ENCODE measurements at places on chromosomes 3 and 15.

DNA sequence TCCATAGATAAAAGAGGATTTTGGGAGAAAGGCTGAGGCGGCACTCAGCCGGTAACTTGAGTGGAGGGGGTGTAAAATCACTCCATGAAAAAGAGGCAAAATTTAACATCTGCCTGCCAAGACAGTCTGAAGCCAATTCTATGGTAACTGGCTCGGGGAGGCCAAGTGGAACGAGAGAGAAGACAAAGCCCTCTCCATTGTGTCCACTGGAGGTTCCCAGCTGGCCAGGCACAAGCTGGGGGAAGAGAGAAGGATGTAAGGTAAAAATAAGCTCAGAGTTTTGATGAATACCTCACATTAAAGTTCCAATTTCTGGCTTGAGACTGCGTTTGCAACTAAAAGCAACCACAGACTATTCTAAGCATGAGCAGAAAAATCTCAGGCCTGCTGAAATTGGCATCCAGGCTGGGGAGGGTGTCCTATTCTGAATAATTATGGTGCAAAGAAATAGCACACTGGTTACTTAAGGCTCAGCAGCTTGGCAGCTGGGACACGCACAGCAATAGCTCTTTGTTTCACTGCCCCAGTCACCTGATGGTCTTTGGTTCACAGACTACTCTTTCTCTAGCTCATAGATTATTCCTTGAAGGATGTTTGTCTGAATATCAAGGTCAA lies 48.8 kb downstream of the CHRD start:
- DNase-seq: peak; percentile 33

DNA sequence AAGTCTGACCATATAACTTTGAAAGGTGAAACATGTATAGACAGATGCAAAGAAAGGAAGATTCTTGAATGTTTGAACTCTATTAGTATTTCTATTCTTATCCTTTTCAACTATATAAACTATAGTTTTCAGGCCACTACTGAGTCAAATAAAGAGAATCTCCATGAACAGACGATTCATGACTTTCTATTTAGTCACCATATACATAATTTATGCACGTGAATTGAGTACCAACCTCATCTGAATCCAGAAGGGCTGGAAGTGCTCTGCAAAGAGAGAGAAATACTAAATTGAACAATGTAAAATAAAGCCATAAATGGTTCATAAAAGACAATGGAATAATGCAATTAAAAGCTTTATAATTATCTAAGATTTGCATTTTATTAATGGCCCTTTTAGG lies 9.5 kb upstream of the VPS39 start:
- DNase-seq: no peak

GRCh38 chr15:69996321-69997160 lies 101.2 kb downstream of the TLE3 start:
- no peak for DNase-seq

DNA sequence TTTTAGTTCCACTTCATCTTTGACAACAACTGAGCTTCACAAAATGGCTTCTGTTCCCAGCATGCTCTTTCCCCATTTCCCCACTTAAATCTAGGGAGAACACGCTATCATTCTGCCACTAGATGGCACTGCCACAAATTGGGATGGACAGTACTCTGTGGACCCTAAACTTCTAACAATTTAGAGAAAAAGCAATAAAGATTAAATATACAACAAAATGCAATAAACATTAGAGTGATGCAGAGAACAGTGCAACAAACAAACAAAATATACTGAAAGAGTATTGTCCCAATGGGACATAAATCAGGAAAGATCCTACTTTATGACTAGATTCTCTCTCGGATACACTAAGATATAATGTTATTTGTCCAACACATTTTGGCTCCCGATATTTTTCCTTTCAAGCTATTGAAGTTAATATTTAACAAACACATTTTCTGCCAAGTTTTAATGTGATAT lies 169.7 kb upstream of the TMCO5A start:
- no peak for DNase-seq

DNA sequence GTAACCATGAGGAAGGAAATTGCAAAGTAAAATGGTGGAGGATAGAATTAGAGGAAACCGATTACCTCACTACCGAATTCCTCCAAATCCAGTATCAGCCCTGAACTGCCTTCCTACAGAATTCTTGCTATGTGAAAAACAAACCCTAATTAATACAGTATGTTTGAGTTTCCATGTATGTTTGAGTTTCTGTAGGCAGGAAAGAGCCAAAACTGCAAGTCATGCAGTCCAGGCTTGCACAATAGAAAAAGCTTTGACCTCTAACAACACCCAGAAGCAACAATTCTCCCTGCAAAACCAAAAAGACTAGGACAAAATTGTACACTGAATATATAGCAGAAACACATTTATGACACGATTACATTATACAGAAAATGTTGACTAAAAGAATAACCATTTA lies 614.8 kb downstream of the DIPK2A start:
- no peak for DNase-seq

- DNase-seq: no peak
Measured at GRCh38 chr3:84008623-84009022, 950.2 kb upstream of the CADM2 start.

GRCh38 chr3:96083610-96084009 lies 730.8 kb upstream of the EPHA6 start:
- no peak for DNase-seq

- no peak for DNase-seq
Measured at GRCh38 chr15:68706256-68706655, 114.4 kb downstream of the ANP32A start.

- DNase-seq: no peak
Measured at GRCh38 chr3:112585782-112586181, 23.9 kb downstream of the SLC35A5 start.

- DNase-seq: no peak
Measured at GRCh38 chr3:97825101-97825500, 3.3 kb downstream of the CRYBG3 start.

DNA sequence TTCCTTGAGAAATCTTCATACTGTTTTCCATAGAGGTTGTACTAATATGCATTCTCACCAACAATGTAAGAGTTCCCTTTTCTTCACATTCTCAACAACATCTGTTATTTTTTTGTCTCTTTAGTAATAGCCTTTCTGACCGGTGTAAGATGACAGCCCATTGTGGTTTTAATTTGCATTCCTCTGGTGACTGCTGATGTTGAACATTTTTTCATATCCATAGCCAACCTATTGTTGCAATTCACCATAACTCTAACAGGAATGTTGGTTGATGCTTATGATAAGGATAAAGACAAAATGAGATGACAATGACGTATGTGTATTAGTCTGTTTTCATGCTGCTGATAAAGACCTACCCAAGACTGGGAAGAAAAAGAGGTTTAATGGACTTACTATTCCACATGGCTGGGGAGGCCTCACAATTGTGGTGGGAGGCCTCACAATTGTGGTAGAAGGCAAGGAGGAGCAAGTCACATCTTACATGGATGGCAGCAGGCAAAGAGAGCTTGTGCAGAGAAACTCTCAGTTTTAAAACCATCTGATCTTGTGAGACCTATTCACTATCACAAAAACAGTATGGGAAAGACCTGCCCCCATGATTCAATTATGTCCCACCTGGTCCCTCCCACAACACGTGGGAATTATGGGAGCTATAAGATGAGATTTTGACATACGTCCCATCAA lies 37.6 kb upstream of the RHCG start:
- no peak for DNase-seq

GRCh38 chr3:141086188-141086587 lies 35.0 kb downstream of the SPSB4 start:
- no peak for DNase-seq

- no peak for DNase-seq
Measured at GRCh38 chr3:182524711-182525401, 268.4 kb upstream of the ATP11B start.

GRCh38 chr3:124288996-124289395 lies 297.1 kb upstream of the ROPN1 start:
- DNase-seq: no peak

GRCh38 chr15:92910451-92910850 lies 10.3 kb downstream of the CHD2 start:
- no peak for DNase-seq

DNA sequence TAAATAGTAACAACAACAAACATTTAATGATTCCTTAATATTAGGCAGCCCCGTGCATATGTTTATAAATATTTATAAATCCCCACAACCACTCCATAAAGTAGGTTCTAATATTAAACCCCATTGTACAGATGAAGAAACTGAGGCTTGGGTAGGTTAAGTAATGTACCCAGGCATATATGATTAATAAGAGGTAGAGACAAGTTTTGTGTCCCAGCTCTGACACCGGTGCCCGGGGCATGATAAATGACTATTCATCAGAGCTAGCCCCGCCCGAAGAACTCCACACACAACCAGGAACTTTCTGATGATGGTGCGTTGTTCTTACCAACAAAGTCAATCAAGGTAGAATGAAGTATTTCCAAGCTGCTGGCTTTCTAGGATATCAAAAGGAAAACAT lies 19.4 kb downstream of the CDCP1 start:
- no peak for DNase-seq

DNA sequence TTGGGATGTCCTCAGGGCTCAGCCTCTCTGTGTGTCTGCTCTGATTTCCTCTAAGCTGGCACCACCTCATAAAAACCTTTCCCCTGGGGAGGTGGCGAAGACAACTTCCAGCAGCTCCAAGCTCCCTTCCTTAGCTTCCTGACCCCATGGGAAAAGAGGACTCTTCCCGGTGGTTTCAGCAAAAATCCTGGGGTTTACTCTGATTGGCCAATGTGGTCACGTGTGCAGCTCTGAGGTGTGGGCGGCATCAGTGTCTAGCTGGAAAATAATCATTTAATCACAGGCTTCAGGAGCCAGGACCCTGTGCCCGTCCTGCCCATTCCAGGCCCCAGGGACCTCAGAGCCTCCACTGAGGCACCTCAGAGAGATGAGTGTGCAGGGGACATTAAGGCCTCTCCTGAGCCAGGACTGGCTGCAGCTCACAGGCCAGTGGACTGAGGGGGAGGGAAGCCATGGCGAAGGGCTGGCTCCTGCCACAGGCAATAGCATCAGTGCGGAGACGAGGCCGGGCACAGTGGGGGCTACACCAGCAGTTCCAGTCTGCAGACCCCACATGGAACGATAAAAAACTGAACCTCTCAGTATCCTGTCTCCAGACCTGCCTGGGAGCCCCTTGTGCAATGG lies 104.1 kb downstream of the TPRA1 start:
- no peak for DNase-seq

DNA sequence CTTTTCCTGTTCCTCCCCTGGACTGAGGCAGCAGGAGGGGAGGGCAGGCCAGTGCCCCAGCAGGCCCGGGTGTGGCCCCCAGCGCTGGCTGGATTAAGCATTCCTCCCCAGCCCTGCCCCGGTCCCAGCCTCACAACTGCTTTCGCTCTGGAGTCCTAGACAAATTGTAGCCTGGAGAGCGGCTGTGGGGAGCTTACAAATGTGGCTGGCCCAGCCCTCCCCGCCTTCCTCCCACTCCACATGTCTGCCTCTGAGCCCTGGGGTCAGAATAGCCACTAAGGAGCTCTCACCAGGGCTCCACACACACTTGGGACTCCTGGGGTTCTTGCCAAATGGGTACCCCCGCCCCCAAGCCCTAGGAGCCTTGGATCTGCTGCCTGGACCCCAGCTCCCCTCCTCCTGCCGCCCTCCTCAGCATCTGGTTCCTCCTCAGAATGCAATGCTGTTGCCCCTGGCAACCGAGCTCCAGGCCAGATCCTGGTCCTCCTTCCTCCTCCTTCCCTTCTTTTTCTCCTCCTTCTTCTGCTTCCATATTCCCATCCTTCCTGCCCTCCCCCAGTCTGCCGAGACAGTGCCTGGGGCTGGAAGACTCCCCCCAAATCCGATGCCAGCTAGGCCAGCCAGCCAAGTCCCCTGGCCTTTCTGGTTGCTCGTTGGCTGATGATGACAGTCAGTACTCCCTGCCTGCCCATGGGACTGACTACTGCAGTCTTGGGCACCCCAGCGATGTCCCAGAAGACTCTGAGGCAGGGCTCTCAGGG lies 91.1 kb downstream of the LINGO1 start:
- DNase-seq: peak; percentile 71

- no peak for DNase-seq
Measured at GRCh38 chr3:49707113-49707480, 12.4 kb downstream of the AMIGO3 start.

GRCh38 chr3:17747174-17747889 lies 4.9 kb upstream of the TBC1D5 start:
- DNase-seq: no peak

DNA sequence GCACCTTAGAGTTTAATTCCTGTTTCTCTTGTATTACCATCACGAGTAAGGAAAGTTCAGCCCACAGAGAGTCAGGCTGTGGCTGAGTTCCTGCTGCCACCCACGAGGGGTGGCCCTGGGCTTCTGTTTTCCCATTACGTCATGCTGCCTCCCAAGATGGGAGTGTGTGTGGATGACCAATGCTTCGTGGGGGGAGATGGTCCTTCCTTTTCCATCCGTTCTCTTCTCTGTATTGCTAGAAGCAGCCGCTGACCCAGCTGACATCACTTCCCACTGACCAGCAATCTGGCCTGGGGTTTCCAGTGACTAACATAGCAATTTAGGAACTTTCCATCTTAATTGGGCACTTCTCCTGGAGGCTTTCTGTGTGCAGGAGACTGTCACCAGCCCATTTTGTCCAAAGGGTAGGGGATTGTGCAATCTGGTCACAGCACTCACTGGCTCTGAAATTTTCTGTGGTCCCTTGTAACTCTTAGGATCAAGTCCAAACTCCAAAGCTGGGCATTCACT lies 9.3 kb downstream of the IRAK2 start:
- DNase-seq: peak; percentile 39

DNA sequence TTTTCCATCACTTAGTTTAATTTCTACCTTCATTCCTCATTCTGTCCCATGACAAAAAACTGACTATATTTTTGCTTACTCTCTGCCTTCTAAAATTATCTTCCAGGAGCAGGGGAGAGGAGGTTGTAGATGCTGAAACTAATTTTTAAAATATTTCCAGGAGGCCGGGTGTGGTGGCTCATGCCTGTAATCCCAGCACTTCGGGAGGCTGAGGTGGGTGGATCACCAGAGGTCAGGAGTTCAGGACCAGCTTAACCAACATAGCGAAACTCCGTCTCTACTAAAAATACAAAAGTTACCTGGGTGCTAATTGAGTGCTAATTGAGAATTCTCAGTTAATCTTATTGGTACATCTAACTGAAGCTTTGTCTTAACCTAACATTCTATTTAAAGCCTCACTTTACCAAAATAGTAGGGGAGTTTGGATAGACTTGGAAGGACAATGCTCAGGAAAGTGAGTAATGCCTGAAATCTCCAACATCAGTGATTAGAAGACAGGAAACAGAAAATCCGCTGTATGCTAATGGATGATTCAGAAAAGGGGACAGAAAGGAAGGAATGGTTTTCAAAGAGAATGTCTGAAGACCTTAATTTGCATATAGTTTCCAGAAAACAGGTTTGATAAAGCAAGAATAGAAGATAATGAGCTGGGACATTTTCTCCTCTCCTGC lies 336.1 kb downstream of the GBE1 start:
- no peak for DNase-seq

GRCh38 chr3:32895701-32896100 lies 55.7 kb upstream of the CCR4 start:
- DNase-seq: no peak

GRCh38 chr3:123285066-123285465 lies 83.3 kb downstream of the SEC22A start:
- DNase-seq: no peak
